ENCODE measurements at places on chromosomes 2 and 18. TPM values are rescaled to one million over a fixed set of nuclear protein-coding genes. Genes with fewer than 3 reads are reported as not detected.

TFPI gene
- total RNA-seq = 42.6 TPM

NYAP2 gene
- total RNA-seq = 5.0 TPM

IKZF2 gene
- total RNA-seq = 11.6 TPM

PKDCC gene
- total RNA-seq = 69.1 TPM

FZD7 gene
- 4.1 TPM for total RNA-seq

DIPK1C gene
- 0.67 TPM for total RNA-seq

ZNF396 gene
- total RNA-seq = 0.30 TPM

CCBE1 gene
- 0.77 TPM for total RNA-seq

SLC5A7 gene
- total RNA-seq = not detected

SLC4A1AP gene
- 25.2 TPM for total RNA-seq

SERPINB11 gene
- total RNA-seq = not detected

C2orf74 gene
- total RNA-seq = 16.6 TPM

DQX1 gene
- total RNA-seq = not detected

IHH gene
- total RNA-seq = not detected

TMEM37 gene
- total RNA-seq = 1.2 TPM

FIGN gene
- 3.0 TPM for total RNA-seq

TUBA3E gene
- total RNA-seq = not detected

DPP10 gene
- total RNA-seq = not detected

TIGD1 gene
- 4.1 TPM for total RNA-seq

HOXD8 gene
- 15.9 TPM for total RNA-seq

CSRNP3 gene
- 0.44 TPM for total RNA-seq

SKOR2 gene
- total RNA-seq = not detected

CCDC74A gene
- 0.51 TPM for total RNA-seq

CNGA3 gene
- not detected for total RNA-seq

LRATD1 gene
- 0.42 TPM for total RNA-seq

AQP12B gene
- not detected for total RNA-seq

ANKRD62 gene
- total RNA-seq = not detected

GRHL1 gene
- total RNA-seq = 0.96 TPM

EGR4 gene
- not detected for total RNA-seq

UGT1A1 gene
- not detected for total RNA-seq

AKAIN1 gene
- not detected for total RNA-seq

GAL3ST2 gene
- not detected for total RNA-seq

TRABD2A gene
- 0.74 TPM for total RNA-seq

CAPN14 gene
- total RNA-seq = 0.13 TPM

TBR1 gene
- total RNA-seq = not detected

KIAA2012 gene
- 0.06 TPM for total RNA-seq

SCN1A gene
- total RNA-seq = not detected

GBX2 gene
- not detected for total RNA-seq

FBXO48 gene
- 2.4 TPM for total RNA-seq

DPP4 gene
- total RNA-seq = 1.4 TPM

EMILIN2 gene
- 2.2 TPM for total RNA-seq

CIB4 gene
- not detected for total RNA-seq

OTOF gene
- 0.46 TPM for total RNA-seq

SH3BP4 gene
- total RNA-seq = 9.5 TPM

ANKRD36C gene
- total RNA-seq = 1.1 TPM

ONECUT2 gene
- total RNA-seq = 0.04 TPM

IMMT gene
- total RNA-seq = 141 TPM

GALR1 gene
- not detected for total RNA-seq

COL6A3 gene
- 59.1 TPM for total RNA-seq

Data from psoas muscle (tissue), 8 donors.